ENCODE measurements at places on chromosomes 11 and 22. TPM values are rescaled to one million over a fixed set of nuclear protein-coding genes. Genes with fewer than 3 reads are reported as not detected.

The TEX54 gene
- 1.3 TPM for polyA plus RNA-seq

- H3K4me1 ChIP-seq, result no peaks in the 10 kb centered on the region
- DNase-seq, result no peak
- no peak within 1 kb of the TSS for H3K27ac ChIP-seq
- H3K4me3 ChIP-seq, result no peak within 1 kb of the TSS
- H3K36me3 ChIP-seq, result no peaks in the 10 kb centered on the region
Observed at GRCh38 chr11:133845413-133845812, at the start of gene SPATA19. Gene SPATA19, minus strand, starts transcription at chr11:133845513. Its CDS starts 67 bp downstream, at chr11:133845446.

DNA sequence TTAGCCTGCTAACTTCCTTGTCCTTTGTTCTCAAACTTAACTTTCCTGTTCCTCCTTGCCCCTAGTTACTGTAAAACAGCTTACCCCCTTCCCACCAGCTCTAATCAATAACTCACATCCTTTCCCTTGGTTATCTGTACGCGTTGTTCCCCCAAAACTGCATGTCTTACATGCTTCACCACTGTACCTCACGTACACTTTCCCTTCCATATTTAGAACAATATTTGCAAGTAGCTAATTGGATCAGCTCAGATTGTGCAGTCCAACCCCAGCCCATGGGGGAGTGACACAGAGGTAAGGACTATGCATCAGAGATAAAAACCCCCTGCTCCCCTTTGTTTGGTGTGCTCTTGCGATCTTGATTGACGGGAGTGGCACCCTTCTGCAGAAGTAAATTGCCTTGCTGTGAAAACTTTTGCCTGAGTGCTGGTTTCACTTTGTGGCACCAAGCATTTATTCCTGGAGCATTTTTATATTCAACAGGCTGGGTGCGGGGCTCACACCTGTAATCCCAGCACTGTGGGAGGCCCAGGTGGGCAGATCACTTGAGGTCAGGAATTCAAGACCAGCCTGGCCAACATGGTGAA, 30.9 kb downstream of the MIF start:
- H3K4me3 ChIP-seq, result no peak overlapping the region
- no peaks in the 10 kb centered on the region for H3K4me1 ChIP-seq
- no peaks in the 10 kb centered on the region for H3K27me3 ChIP-seq
- DNase-seq, result no peak
- H3K27ac ChIP-seq, result no peak overlapping the region

The ATP6V1E1 gene
- polyA plus RNA-seq, result 130 TPM

DNA sequence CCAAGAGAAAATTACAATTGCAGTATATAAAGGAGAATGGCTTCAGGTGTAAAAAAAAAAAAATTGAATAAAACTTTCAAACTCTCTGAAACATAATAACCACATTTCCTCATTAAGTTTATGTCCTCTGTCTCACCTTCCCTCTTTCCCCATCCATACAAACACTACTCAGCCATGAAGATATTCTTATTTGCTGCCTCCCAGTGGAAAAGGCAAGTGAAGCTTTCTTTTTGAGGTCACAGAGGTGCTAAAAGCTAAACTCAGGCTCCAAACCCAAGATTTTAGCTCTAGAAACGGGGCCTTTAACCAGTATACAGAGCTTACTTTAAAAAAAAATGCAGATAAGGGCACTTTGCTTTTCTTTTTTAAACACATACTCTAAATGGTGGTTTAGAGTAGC, 1568.5 kb downstream of the FAM181B start:
- no peak overlapping the region for H3K4me3 ChIP-seq
- H3K36me3 ChIP-seq, result no peaks in the 10 kb centered on the region
- no peaks in the 10 kb centered on the region for H3K4me1 ChIP-seq
- no peaks in the 10 kb centered on the region for H3K27me3 ChIP-seq

Data from CD4-positive, alpha-beta memory T cell (primary cell).